ENCODE measurements at places on chromosomes 7 and 10. TPM values are rescaled to one million over a fixed set of nuclear protein-coding genes. Genes with fewer than 3 reads are reported as not detected.

Gene ZNF117
- 0.35 TPM for total RNA-seq

Gene ZNF804B
- total RNA-seq, result not detected

Gene HECW1
- 14.9 TPM for total RNA-seq

Gene CPN1
- 0.20 TPM for total RNA-seq

Gene SLC18A3
- not detected for total RNA-seq

Gene SPDYE6
- not detected for total RNA-seq

Gene MOSPD3
- total RNA-seq, result 19.0 TPM
